ENCODE measurements at places on chromosomes 1 and 21.

DNA sequence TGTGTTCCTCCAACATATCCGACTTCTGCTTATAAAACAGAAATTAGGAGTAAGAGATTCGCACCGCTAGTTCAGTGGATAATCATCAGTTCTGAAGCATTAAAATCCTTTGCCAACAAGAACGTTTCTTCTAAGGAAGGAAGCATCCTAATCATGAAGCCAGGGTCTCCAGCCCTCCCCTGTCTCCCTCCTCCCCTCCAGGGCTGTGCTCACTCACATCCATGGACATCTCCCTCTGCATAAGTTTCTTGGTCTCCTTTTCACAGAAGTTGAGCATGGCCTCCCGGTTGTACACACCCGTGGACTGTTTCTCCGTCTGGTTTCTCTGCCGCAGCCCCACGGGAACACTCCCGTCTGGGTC, 505 bp downstream of the LMOD1 start:
- no peak for DNase-seq

DNA sequence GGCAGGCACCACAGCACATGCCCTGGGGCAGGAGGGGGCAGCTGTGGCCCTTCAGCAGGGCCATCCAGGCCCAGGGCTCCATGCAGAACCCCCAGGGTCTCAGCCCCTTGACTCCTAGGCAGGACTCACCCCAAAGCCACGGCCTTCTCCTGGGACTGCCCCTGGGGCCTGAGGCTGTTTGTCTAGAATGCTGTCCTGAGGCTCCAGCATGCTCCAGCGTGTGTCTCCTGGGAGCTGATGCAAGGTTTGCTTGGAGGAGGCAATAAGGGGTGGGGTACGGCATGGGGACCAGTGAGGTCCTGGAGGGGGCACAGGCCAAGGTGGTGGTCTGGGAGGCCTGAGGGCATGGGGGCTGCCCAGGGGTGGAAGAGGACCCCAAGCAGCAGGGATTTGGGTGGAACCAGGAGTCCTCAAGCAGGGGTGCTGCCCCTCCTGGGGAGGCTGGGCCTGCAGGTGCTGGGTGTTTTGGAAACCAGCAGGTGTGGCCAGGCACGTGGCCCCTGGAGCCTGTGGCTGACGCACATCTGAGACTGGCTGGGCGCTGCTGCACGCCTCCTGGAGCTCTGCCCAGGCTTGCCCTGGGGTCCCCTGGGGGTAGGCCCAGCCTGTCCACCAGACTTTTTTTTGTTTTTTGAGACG, 7.8 kb upstream of the CALML6 start:
- DNase-seq: no peak

- no peak for DNase-seq
These were observed 24.1 kb upstream of the THRAP3 start for GRCh38 chr1:36199934-36200741.

DNA sequence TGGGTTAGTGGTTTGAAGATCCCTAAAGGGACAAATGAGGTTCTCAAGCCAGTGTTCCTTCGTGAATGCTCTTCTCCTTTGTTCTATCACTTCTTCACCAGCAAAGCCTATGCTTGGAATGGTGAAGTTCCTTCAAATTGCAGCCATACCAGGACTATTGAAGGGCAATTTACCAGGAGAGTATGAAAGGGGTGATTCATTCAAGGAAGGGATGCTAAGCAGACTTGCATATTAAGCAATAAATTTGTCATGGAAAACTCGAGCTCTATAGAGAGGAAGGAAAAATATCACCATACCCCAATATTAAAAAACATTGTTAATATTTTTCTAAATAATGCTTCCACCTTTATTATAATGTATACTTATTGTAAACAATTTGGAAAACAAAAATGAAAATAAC, 9.3 kb upstream of the TSNAX start:
- DNase-seq: no peak

DNA sequence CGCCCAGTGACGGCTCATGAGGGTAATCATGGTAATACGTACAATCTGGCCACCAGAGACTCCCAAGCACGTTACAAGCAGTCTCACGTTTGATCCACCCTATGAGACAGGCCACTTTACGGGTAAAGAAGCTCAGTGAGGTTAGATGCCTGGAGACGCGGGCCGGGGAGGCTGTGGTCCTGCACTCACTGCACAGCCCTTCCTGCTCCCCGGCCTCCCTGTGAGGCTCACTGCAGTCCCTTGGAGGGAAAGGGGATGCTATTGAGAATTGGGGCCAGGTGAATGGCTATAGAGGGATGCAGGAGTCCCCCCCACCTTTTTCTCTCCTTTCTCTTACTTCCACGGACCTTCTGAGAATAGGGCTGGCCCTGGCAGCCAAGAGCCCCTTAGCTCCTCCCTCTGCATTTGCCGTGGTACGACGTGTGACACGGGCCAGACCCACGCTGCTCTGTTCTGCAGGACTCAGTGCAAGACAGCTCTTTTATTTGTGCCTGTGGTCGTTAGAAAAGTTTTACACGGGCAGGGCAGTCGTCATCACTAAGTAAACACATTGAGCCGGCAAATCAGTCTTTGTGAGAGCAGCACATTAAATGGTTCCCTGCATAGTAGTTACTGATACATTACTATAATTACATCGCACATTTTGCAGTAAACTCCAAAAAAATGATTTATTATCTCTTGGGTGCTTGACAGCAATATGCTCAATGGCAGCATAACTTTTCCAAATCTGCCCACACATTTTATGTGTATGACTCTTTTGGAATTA, 18.8 kb downstream of the KIF26B start:
- peak; percentile 45 for DNase-seq

GRCh38 chr1:27102707-27103468, 52.0 kb downstream of the SLC9A1 start:
- DNase-seq: peak; percentile 19

DNA sequence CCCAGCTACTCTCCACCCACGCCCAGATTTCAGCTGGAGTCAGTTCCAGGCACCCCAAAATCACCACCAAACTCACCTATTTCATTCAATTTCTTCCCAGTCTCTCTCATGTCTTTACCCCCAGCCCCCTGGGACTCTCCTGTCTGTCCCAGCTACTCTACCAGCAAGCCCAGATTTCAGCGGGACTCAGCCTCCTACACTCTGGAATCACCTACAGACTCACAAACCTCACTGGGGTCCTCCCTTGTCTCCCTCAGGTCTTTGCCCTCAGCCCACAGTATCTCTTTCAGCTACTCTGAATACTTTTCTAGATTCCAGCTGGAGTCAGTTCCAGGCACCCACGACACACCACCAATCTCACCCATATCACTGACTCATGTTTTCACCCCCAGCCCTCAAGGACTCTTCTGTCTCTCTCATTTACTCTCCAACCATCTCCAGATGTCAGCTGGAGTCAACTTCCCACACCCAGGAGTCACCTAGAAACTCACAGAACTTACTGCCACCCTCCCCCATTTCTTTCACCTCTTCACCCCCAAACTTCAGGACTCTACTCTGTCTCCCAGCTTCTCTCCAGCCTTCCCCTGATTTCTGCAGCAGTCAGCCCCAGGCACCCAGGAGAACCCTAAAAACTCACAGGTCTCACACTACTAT, 1529.3 kb upstream of the TPTE start:
- no peak for DNase-seq

GRCh38 chr1:228827019-228827418, 91.7 kb downstream of the RHOU start:
- no peak for DNase-seq

DNA sequence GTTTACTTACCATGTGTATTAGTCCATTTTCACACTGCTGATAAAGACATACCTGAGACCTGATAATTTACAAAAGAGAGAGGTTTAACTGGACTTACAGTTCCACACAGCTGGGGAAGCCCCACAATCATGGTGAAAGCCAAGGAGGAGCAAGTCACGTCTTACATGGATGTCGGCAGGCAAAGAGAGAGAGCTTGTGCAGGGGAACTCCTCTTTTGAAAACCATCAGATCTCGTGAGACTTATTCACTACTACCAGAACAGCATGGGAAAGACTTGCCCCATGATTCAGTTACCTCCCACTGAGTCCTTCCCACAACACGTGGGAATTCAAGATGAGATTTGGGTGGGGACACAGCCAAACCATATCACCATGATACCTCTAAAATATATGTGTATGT, 39.3 kb upstream of the ERRFI1 start:
- no peak for DNase-seq

DNA sequence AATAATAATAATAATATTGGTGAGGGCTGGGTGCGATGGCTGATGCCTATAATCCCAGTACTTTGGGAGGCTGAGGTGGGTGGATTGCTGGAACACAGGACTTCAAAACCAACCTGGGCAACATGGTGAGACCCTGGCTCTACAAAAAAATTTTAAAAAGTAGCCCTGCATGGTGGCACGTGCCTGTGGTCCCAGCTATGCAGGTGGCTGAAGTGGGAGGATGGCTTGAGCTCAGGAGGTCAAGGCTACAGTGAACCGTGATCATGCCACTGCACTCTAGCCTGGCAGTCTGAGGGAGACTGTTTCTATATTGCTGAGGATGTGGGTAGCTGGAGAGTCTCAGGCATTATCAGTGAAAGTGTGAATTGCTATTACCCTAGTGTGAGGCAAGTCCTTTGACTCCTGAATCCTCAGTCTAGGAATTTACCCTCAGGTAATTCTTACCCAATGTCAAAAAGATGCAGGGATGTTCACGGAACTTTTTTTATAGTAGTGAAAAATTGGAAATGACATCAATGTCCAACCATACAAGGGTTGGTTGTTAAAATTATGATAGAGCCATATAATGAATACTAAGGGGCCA, 61.8 kb upstream of the RPL11 start:
- DNase-seq: no peak

DNA sequence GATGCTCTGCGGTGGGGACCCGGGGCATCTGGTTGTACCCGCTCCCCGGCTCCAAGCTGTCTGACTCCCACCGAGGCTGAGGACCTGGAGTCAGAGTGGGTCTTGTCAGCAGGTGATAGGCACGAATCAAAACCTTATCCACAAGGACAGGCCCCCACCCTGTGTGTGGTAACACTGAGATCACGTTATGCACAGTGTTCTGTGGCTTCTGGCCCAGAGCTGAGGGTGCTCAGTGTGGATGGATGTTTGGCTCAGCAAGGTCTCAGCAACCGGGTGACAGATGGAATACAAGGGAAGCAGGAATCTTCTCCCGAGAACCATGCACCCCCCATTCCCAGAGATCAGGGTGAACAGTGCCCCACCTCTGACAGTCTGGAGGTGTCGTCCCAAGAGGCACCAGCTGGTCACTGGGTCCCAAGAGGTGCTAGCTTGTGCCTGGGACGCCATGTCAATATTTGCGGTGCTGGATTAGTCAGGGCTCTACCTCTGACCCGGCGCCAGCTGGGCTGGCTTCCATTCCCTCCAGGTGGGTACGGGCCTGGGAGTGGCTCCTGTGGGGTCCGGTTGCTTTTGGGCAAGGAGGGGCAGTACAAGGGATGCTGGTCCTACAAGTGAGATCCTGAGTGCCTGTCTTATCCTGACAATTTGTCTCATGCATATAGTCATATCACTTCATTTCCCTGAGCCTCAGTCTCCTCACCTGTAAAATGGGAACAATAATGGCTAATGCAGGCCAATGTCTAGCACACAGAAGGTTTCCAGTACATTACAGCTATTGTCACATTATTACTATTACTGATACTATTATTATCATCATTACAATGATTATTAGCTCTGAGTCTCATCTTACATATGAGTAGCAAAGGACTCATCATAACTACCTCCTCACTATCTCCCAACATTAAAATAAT, 957 bp downstream of the CAPN9 start:
- DNase-seq: no peak

GRCh38 chr1:22257290-22258275, 114.7 kb upstream of the WNT4 start:
- no peak for DNase-seq

GRCh38 chr1:171742577-171742922, 685 bp upstream of the VAMP4 start:
- no peak for DNase-seq

GRCh38 chr1:27560268-27561123, 43.4 kb downstream of the AHDC1 start:
- no peak for DNase-seq

GRCh38 chr21:42513151-42513984, at the start of gene SLC37A1:
Gene SLC37A1, plus strand, starts transcription at chr21:42513852. Its CDS starts 4,603 bp downstream, at chr21:42518455.
- DNase-seq: no peak

GRCh38 chr1:33459691-33460090, 12.8 kb upstream of the ZSCAN20 start:
- no peak for DNase-seq

- no peak for DNase-seq
These were observed 39.5 kb downstream of the RNF115 start for GRCh38 chr1:145784409-145784808.

DNA sequence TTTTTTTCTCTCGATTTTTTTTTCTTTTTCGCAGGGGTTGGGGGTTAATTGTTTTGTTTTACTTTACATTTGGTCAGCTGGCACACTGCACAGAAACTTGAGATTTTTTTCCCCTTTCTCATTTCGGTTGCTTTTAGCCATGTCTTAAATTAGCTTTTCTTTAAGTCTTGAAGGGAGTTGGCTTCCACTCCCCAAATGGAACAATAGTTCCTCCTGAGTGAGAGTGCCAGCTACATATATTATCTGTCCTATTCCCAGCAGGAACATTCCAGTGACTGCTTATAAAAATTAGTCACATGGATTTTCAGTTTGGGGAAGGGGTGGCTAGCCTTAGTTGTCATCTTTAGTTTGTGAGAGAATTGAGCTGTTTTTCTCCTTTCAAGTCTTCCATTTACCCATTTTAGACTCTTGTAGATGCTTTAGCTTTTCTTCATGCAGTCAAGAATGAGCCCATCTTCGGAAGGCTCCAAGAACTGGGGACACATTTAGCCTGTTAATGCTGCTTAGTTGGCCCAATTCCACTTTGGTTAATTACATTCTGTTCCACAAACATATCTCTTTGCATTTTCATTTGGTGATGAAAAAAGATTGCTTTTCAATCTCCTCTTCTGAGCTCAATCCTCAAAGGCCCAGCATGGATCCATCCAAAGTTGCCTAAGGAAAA, 510.1 kb upstream of the CXADR start:
- DNase-seq: no peak

DNA sequence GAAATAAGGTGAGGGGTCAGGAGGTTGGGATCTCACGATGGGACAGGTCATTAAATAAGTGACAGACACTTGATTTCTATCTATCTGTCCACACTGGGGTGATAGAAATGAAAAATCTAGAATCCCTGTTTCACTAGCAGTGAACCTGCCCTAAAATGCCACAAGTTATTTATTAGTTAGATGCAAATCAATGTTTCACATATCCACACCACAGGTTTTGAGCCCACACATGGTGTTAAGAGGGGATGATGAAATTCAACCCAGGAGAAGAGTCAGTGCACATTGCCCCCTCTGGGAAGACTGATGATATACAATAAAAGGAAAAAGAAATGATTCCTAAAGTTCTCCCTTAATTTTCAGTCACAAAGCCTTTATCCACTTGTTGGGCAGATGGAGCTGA, 10.1 kb upstream of the NTPCR start:
- no peak for DNase-seq

GRCh38 chr1:2213576-2214505, 14.3 kb upstream of the SKI start:
- DNase-seq: no peak

DNA sequence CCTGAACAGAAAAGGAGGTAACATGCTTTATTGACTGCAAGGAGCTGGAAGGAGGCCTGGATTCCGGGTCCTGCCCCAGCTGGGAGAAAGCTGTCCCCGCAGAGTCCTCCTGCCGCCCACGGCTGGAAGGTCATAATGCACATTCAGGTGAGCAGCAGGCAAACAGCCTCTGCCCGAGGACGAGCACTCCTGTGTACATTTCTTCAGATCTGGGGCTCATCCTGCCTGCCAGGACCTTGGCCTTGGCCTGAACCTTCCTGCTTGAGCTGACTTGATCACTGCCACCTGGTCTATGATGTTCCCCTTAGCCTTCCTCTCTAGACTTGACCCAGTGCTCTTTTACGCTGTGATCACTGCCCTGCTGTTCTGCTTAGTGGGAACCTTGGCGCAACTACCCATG, 17.9 kb upstream of the ZNF436 start:
- DNase-seq: no peak

- no peak for DNase-seq
These were observed 230.0 kb downstream of the COP1 start for GRCh38 chr1:175976865-175977642.
